ENCODE measurements at places on chromosomes 7 and 10.
A peak's percentile ranks its signal among the peaks of the same experiment; 100 is the strongest.

GRCh38 chr7:158406801-158407200 is 180.8 kb downstream of the PTPRN2 start:
- no peak for DNase-seq

GRCh38 chr7:79828866-79829265 is 305.8 kb upstream of the GNAI1 start:
- no peak for DNase-seq

GRCh38 chr10:19815731-19816410 is 361 bp upstream of the PLXDC2 start:
- peak; percentile 45 for DNase-seq

GRCh38 chr10:22010973-22011408 is 7.5 kb upstream of the DNAJC1 start:
- DNase-seq = no peak

GRCh38 chr10:21980691-21981090 is 22.8 kb downstream of the DNAJC1 start:
- DNase-seq = no peak

DNA sequence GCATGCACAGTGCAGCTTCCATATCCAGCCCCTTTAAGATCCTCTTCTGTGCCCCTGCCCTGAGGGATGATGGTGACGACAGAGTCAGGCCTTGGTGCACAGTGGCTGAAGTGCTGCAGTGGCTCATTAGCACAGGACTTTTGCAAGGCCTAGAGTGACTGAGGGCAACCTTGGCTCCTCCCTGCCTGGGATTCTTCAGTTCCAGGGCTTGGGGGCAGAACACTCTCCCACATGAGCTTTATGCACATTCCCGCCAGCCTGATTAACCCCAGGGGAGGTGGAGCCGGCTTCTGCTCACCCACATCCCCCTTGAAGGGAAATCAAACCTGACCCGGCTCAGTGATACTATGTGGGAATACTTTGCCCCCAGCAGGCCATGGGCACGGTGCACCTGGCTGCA is 253.4 kb downstream of the GALNT17 start:
- no peak for DNase-seq

DNA sequence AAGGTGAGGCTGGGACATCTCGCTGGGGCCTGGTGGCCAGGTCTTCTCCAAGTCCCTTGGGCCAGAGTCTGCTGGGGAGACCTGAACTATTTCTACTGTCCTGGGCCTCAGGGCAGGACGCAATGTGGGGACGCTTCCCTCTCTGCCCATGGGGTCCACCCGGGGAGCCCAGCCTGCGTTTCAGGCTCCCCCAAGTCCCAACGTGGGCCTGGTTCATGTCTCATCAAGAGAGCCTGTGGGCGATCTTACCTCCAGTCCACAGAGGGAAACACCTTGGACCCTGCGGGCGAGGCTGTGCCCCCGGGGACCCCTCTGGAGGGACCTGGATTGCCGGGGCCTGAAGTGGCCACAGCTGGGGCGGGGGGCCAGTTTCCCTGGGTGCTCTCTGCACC is 91.7 kb downstream of the DNAJB6 start:
- DNase-seq = no peak

- DNase-seq = no peak
Observed at GRCh38 chr10:23096802-23097549, 1.6 kb downstream of the MSRB2 start.

DNA sequence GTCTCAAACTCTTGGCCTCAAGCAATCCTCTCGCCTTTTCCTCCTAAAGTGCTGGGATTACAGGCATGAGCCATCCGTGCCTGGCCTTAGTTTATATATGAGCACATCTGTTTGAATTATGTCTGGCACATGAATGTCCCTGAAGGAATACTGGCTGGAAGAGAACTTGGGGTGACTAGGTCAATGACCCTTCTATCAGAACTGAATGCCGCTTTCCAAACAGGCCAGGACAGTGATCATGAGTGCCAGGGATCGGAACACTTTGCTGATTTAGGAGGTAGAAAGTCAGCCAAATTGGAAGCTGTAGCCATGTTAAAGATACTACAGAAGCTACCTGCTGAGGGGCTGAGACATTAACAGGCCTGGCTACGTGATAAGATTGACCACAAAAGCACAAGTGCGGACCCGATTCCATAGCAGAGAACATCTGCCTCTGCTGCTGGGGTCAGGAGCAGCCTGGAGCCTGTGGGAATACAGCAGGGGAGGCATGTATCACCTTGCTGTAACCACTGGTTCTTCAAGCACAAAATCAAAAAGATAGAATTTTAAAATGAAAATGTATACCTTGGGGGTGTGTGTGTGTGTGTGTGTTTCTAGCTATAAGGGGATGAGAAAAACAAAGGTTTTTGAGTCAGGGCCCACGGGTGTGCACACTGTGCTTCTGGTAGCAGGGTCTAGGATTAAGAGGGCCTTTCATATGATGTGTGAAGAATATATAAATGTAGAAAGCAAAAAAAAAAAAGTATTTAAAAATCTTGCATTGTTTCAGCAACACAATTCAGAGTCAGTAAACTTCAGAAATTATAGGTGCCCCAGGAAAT is 293.7 kb downstream of the BBS9 start:
- DNase-seq = no peak

- DNase-seq = no peak
Observed at GRCh38 chr10:103745341-103746247, 109.8 kb downstream of the SH3PXD2A start.

- DNase-seq = no peak
Observed at GRCh38 chr7:48154792-48155413, 16.4 kb upstream of the ABCA13 start.

DNA sequence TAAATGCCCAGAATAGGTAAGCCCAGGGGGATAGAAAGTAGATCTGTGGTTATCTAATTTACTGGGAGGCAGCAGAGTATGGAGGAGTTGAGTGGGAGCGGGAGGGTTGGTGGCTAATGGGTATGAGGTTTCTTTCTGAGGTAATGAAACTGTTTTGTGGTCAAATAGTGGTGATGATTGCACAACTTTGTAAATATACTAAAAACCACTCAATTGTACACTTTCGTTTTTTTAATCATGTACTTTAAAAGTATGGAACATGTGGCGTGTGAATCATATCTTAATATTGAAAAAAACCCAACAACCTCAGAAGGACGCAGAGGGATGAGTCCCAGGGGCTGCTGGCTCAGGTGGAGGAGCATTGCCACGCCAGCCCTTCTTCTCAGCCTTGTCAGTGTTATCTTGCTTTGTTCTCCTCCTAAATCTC is 118.1 kb downstream of the WDR11 start:
- no peak for DNase-seq

DNA sequence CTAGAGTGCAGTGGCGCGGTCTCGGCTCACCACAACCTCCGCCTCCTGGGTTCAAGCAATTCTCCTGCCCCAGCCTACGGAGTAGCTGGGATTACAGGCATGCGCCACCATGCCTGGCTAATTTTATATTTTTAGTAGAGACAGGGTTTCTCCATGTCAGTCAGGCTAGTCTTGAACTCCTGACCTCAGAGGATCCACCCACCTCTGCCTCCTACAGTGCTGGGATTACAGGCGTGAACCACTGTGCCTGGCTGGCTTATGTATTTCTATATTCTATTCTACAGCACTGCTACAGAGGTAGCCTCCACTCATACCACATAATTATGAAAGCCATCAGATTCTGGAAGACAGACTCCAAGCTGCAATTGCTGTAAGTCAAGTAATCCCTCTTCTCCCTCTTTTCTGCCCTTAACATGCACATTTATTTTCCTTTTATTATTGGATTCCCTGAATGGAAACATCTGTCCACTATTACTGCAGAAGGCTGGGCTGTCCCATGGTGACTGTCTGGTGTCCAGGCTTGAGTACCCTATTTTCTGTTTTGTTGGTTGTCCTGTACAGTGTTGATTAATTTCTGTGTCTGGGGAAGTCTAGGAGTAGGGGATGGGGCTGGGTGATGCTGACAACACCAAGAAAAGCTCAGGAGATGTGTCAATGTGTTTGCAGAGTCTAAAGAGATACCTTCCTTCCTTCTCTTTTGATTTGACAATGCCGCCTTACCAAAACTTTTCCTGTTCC is 5.8 kb upstream of the ZNF487 start:
- DNase-seq = no peak

- no peak for DNase-seq
Observed at GRCh38 chr10:74797550-74797949, 28.9 kb upstream of the KAT6B start.

GRCh38 chr10:6136215-6137201 is 47.7 kb downstream of the RBM17 start:
- DNase-seq = no peak

DNA sequence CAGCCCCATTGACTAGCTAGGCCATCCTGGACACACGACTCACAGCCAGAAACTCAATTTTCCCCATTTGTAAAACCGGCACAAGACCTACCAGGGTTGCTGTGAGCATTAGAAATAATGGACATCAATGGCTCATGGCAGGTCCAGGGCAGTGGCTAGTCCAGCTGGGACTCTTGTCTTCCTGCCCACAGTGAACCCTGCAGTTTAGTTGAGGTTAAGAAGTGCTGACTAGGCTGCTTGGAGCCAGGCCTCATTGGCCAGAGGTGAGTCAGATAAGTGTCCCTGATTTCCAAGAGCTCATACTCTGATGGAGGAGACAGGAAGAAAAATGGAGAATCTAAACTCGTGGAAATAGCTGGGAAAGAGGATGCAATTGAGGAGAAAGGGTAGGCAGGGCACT is 123.4 kb upstream of the ZNF92 start:
- DNase-seq = no peak

DNA sequence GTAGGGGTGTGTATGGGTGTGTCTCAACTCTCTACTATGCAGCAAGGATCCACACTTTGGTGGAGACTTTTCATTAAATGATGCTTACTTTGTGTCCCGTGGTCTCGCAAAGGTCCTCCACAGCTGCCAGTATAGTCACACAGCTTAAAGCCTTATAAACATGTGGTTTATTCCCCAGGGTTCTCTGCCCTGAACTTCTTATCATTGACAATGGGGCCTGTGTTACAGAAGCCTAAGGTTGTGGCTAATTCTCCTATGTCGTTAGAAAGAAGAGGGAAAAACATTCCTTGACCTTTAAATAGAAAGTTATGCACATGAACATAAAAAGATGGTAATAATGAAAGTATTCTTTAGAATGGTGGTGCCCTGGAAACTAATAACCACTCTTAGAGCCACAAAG is 201.4 kb downstream of the INHBA start:
- no peak for DNase-seq

DNA sequence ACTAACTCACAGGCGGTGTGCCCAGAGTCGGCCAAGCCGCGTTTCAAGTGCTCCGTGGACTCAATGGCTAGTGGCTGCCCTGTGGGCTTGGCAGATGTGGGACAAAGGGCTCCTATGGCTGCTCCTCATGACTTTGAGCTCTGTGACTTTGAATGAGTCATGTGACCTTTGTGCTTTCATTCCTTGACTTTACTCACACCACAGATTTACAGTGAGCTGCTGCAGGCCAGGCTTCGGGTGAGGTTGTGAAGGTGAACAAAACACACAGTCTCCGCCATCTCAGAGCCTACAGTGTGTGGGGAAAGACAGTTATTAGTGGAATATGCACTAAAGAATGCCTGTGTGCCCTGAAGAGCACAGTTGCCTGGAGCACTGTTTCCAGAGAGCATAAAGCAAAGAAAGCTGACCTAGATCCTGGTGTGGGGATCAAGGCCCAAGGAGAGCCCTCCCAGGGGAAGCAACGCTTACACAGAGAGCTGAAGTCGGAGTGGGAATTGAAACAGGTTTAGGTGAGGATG is 29.7 kb upstream of the PLEKHA1 start:
- peak; percentile 49 for DNase-seq

DNA sequence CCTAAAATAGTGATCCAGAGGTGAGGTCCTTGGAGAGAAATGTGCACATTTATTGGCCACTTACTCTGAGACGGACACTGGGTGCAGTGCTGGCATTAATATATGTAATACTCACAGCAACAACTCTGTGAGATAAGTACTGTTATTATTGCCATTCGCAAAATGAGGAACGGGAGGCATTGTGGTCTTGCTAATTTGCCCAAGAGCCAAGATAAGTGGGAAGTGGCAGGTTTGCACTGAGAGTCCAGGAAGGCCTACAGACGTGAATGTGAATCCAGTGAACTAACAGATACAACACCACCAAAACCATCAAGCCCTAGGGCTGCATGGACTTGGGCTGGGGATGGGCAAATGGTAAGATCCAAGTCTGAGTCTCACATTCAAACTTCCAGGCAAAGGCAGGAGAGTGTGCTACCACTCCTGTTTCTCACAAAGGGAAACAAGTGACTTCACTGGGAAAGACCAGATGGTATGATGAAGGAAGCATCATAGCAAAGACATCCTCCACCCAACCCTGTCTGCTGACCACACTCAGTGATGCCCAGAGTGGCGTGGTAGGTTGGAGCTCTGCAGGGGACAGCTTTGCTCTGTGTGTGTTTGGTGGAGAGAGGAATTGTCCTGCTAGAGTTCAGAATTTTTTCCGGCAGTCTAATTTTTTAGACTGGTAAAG is 19.2 kb downstream of the TMEM273 start:
- no peak for DNase-seq

GRCh38 chr7:16069998-16070397 is 351.3 kb downstream of the CRPPA start:
- no peak for DNase-seq

DNA sequence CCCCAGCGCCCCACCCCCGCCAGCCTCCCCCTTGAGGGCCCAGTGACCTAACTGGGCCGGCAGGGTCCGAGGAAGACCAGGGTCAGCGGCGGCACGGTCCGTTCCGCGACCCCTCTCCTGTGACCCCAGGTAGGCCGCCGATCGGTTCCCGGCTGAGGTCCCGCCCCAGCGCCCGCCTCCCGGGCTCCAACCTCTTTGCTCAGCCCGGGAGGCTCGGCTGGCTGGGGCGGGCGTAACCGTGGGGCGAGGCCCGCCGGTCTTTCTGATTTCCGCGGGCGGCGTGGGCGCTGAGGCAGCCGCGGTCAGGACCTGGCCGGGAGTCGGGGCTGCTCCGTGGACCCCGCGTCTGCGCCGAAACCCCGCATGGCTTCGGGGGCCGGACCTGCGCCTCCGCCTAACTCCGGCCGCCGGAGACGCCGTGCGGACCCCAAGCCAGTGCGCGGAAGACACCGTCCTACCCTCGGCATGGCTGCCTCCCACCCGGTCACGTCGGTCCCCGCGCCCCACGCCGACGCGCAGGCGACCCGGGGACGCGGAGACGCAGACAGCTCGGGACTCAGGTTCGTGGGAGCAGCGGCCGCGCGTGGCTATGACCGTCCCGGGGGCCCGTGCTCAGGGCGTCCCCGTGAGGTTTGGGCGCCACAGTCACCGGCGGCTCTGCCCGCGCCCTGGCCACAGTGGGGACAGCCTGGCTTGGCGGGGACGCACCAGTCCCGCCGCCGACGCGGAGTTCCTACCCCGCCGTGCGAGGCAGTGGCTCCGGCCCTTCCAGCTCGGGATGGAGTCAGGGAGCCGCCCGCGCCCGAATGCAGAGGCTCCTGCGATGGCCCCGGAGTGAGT is 1.0 kb upstream of the VENTX start:
- DNase-seq = no peak

DNA sequence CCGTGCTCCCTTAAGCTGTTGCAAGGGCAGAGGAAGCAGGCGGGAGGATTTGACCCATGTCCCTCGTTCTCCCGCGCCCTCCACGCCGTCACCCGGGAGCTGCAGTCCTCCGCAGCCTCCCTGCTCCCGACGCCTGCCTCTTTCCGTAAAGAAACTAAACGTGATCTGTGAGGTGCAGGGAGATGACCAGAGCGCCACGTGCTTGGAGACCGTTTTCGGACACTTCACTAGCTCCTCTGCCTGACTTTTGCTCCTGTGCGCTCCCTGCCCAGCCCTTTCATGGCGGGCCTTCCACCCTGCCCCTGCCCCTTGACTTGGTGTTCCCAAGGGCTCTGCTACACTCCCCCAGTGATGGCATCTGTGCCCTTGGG is 171.2 kb downstream of the LSM5 start:
- no peak for DNase-seq
